Stimulated activated CD8-positive, alpha-beta memory T cell treated with anti-CD3 and anti-CD28 coated beads, Interleukin-15, amount 100 ng/mL, for 48 hours (primary cell): ENCODE measurements at places on chromosomes 6 and 20.

DNA sequence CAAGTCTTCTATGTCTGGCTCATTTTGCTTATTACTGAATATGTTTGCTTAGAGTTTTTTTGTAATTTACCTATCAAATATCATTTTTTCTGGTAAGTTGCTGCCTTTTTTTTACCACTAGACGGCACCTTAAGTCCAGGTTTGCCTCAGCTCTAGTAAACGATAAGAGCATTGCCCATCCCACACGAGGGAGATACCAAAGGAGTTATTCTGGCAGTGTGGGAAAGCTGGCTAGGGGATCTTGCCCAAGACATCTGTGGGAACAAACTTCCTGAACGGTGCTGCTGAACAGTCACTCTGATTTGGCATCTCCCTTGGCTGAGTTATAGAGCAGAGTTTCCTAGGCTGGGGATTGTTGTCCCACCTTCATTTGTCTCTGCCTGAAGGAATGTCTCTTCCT lies 306.4 kb downstream of the COL12A1 start:
- no peak for DNase-seq

GRCh38 chr20:24131281-24131680 lies 142.7 kb upstream of the GGTLC1 start:
- no peak for DNase-seq

DNA sequence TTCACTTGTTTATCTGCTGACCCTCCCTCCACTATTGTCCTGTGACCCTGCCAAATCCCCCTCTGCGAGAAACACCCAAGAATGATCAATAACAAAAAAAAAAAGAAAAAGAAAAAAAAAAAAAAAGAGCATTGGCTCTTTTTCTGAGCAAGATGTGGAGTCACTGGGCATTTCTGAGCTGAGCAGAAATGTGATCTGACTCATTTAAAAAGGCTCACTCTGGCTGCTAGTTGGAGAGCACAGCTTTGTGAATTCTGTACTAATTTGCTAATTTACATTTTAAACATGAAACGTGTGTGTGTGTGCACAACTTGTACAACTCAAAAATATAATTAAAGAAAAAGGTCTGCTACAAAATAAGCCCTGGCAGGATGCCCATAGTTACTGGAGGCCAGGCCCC lies 20.2 kb downstream of the SCML4 start:
- no peak for DNase-seq

DNA sequence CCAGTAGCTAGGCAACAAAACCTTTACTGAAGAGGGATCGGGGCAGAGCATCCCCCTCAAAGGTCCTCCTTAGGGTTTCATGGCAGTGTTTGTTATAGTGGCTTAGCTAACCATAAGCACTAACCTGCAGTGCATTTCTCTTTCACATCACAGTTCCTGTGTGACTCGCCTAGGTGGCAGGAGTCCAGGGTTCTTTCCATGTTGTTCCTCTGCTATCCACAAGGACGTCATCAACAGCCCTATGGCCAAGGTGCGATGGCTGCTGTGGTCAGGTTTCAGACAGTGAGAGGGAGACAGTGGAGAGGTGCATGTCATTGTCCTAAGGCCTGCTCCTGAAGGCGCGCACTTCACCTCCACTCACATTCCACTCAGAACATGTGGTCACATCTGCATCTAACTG lies 38.8 kb upstream of the FOXA2 start:
- DNase-seq = no peak

DNA sequence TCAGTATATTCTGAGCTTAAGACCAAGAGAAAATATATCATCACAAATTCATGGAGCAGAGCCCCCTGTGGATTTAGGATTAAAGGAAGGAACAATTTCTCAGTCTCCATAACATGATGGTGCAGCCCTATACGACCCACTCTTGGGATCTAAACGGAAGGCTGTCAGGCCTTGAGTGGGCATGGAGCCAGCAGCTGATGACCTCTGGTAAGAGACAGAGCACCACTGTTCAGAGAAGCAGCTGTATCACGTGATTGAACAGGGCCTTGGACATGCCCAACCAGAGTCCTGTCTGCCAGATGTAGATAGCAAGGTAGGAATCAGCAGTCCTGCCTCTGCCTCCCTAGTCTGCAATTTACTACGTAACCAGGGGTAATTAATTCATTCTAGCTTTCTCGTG lies 259.4 kb upstream of the POU3F2 start:
- DNase-seq = no peak

GRCh38 chr20:53623134-53623453 lies 29.5 kb upstream of the ZNF217 start:
- DNase-seq = no peak

DNA sequence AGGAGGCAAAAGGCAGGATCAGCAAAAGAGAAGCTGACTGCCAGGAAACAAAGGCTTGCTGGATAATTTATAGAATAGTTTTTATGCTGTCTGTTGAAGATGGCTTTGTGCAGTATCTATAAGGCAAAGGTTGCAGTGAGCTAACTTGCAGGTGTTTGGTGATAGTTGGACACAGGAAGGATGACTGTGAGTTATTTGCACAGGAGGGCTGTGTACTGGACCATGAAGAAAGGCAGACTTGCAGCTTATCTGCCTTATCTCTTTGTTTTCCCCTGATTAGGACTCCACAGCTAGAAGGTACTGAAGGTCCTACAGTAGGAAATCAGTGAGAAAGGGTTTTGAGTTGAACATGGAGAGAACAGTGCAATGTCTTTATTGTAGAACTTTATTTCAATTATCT lies 2.1 kb downstream of the BTN1A1 start:
- no peak for DNase-seq

- DNase-seq = no peak
Observed at GRCh38 chr20:6636209-6637159, 131.0 kb upstream of the BMP2 start.

DNA sequence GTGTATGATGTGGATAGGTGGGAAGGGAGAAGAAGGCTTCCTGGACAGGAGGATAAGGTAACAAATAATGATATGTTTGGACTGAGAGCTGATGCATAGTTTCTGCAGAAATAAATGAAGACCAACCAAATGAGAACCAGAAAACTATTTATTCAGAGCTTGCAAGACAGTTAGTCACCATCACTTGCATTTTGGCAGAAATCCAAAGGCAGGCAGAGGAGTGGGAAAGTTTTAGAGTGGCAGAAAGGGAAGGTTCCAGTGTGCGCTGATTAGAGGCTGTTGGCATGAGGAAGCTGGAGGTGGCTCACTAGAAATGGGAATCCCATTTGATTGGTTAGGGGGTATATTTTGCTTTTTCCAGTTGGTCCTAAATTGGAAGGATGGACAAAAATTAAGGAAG lies 13.0 kb upstream of the F13A1 start:
- DNase-seq = no peak
